ENCODE measurements at places on chromosomes 3 and 15. TPM values are rescaled to one million over a fixed set of nuclear protein-coding genes. Genes with fewer than 3 reads are reported as not detected.

DNA sequence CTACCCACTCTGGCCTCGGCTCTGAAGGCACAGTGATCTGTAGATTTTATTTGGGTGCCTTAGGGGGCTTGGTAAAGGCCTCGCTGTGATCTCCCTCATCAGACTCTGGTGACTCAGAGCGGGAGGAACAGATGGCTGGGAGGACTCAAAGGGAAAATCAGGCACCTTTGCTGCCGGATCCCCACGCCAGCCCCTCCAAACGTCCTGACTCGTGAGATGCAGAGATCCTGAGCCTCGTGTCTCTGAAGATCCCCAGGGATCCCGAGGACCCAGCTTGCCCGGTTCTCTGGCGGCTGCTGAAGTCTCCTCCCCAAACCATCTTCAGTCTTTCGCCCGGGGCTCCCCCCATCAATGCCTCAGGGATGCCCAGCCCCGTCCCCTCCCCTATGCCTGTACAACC is 32.8 kb downstream of the MUC20 start:
- peaks cover 15% of the 10 kb centered on the region for H3K27me3 ChIP-seq
- no peaks in the 10 kb centered on the region for H3K36me3 ChIP-seq
- DNase-seq, result no peak
- no peaks in the 10 kb centered on the region for H3K4me1 ChIP-seq
- H3K27ac ChIP-seq, result no peak overlapping the region

DNA sequence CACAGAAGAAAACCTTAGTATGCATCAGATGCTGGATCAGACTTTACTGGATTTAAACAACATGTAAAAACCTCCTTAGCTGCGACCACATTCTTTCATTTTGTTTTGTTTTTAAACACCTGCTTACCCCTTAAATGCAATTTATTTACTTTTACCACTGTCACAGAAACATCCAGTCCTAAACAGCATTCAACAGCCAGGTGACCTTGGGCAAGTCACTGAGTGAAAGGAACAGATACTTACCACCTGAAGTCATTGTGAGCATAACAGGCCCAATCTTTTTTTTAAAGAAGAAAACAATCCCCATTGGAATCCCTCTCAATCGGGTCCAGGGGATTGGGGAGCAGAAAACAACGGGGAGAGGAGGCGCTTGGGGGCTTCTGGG is 390 bp downstream of the STARD5 start:
- H3K4me3 ChIP-seq, result peak overlapping the region; percentile 83
- peak overlapping the region; percentile 67 for H3K27ac ChIP-seq
- peaks cover 25% of the 10 kb centered on the region for H3K4me1 ChIP-seq
- H3K36me3 ChIP-seq, result peaks cover under 1% of the 10 kb centered on the region
- DNase-seq, result no peak

- H3K27ac ChIP-seq, result no peak overlapping the region
- H3K4me3 ChIP-seq, result no peak overlapping the region
- no peak for DNase-seq
- no peaks in the 10 kb centered on the region for H3K36me3 ChIP-seq
Measured at GRCh38 chr3:45098310-45098709, 47.9 kb downstream of the CDCP1 start.

Gene HEMK1
- total RNA-seq, result 13.6 TPM

GRCh38 chr3:58857402-58857801 is 190.8 kb upstream of the FAM3D start:
- no peaks in the 10 kb centered on the region for H3K27me3 ChIP-seq
- DNase-seq, result no peak
- H3K4me1 ChIP-seq, result no peaks in the 10 kb centered on the region
- no peaks in the 10 kb centered on the region for H3K36me3 ChIP-seq

Gene FAM81A
- 0.94 TPM for total RNA-seq

- H3K27me3 ChIP-seq, result no peaks in the 10 kb centered on the region
- H3K4me3 ChIP-seq, result no peak overlapping the region
- no peaks in the 10 kb centered on the region for H3K4me1 ChIP-seq
Measured at GRCh38 chr3:36918050-36918449, 26.8 kb downstream of the TRANK1 start.
